ENCODE measurements at places on chromosomes 2 and 18. TPM values are rescaled to one million over a fixed set of nuclear protein-coding genes. Genes with fewer than 3 reads are reported as not detected.

Gene ALPP
- total RNA-seq, result not detected

Gene EDAR
- not detected for total RNA-seq

Gene CNTNAP5
- not detected for total RNA-seq

Gene ASB3
- 12.4 TPM for total RNA-seq

Gene C18orf54
- 2.2 TPM for total RNA-seq

Gene LRATD1
- total RNA-seq, result 1.9 TPM

Gene DDX18
- 45.8 TPM for total RNA-seq

Gene HNMT
- 68.3 TPM for total RNA-seq

Gene BUB1
- 0.57 TPM for total RNA-seq

Gene RND3
- total RNA-seq, result 67.5 TPM

Gene TEKT4
- not detected for total RNA-seq

Gene ANTXR1
- 147 TPM for total RNA-seq

Gene CAPN14
- 0.14 TPM for total RNA-seq

Gene CHRND
- not detected for total RNA-seq

Gene REG3A
- 2.5 TPM for total RNA-seq

Gene KDSR
- total RNA-seq, result 54.2 TPM

Measured in posterior vena cava (tissue), 2 donors.